ENCODE measurements at places on chromosomes 13 and 19.

GRCh38 chr19:47471733-47472457 is at the start of gene SLC8A2:
SLC8A2 (minus strand) TSS chr19:47471893; CDS start chr19:47466403, 5,490 bp downstream.
- peak; percentile 58 for DNase-seq

DNA sequence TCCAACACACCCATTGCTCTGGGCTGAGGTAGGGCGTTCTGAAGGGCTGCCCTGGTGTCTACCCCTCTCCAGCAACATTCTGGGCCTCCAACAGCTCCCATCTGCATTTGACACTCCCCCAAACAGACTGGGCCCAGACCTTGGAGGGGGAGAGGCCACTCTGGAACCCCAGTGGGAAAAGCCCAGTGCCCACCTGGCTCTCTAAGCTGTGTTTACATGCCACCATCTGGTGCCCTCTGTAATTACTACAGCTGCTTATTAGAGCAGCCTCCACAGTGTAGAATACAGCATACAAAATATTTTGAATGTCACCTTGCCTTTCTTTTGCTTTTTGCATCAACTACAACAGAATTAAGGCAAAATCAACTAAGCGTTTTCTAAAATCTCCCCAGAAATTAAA is 35.8 kb upstream of the TM9SF2 start:
- DNase-seq = no peak

DNA sequence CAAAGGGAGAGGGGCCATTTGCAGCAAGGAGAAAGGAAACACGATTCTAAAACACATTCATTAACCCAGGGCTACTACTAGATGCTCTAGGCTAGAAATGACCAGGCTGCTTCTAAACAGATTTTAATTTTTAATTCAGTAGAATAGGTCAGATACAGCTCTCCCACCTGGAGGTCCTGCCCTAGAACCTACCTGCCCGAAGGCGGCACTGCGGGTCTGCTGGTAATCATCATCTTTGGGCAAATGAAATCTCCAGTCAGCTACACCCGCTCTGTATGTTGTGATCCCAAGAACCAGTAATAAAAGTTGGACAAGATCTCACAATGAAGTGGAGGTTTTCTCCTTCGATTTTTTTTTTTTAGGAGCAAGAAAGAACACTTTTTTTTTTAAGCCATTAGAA is 345.3 kb downstream of the ENOX1 start:
- DNase-seq = no peak

GRCh38 chr13:60417734-60418133 is 20.7 kb downstream of the TDRD3 start:
- DNase-seq = no peak

DNA sequence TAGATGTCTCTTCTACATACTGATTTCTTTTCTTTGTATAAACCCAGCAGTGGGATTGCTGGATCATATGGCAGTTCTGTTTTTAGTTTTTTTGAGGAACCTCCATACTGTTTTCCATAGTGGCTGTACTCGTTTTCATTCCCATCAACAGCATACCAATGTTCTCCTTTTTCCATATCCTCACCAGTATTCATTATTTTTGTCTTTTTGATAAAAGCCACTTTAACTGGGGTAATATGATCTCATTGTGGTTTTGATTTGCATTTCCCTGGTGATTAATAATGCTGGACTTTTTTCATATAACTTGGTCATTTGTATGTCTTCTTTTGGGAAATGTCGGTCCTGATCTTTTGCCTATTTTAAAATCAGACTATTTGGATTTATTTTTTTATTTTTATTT is 108.5 kb downstream of the PAN3 start:
- DNase-seq = no peak
